DMS53 (cell line): ENCODE measurements at places on chromosomes 4 and X.

DNA sequence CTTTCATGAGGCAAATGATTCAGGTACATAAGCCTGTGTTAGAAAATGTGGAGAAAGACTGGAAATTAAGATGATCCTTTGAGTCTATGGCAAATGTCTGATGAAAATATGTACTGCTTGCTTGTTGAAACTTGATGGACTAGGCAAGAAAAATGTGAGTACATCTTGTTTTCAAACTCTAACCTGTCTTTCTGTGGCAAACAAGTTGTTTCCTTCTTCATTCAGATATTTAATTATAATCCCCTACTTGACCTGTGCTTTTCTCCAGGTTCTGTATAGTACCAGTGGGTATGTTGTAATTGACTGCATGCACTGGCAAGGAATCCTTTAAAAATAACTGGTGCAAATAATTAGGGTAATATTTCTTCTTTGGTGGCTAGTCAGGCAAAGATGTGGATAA, 136.7 kb downstream of the ARHGAP24 start:
- DNase-seq: no peak

DNA sequence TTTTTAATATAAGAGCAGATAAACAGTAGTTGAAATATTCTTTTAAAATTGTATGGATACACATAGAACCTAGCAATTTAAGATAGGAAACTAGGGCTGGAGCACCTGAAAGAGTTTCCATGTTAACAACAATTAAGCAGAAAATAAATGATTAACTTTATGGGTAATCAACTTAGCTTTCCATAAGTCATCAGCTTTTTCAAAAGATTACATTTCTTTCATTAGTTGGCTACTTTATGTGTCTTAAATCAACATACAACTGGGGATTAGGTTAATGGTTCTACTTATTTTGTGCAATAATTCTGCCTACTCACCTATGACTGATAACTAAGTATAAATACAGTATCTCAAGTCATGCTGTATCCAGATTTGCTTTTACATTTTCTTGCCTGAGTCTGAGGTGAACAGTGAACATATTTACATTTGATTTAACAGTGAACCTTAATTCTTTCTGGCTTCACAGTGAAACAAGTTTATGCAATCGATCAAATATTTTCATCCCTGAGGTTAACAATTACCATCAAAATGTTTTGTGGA, at the start of gene ANXA10:
Gene ANXA10 (plus strand): TSS at position 362 of the 537 bp plus-strand sequence. CDS start 164 bp downstream, at position 526.
- DNase-seq: no peak

- DNase-seq: peak; percentile 59
Observed at GRCh38 chrX:134670134-134670924, 12.1 kb upstream of the PLAC1 start.

DNA sequence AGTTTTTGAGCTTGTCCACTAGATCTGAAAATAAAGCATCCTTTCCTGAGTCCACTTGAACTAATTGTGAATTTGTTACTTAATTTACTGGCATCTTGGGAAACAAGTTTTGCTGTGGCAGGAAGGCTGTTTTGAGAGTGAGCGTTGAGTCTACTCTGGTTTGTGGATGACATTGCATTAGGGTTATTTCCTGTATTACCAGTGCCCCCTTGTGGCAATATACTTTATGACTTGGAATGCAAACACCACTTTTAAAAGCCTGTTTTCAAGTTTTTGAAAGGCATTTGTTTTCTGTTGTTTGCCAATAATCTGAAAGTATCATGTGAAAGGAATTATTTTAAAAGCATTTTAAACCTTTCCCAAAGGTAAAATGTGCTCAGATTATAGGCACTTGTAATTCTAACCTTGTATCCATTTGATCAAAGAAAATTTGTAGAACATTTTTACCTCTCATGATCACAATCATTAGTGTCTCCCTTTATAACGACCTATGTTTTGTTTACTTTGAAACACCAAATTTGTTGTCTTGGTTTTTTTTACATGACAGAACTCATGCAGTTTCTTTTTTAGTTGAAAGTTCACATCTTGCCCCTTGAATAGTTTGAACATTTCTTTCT, 18.0 kb upstream of the CYP2U1 start:
- peak; percentile 72 for DNase-seq

DNA sequence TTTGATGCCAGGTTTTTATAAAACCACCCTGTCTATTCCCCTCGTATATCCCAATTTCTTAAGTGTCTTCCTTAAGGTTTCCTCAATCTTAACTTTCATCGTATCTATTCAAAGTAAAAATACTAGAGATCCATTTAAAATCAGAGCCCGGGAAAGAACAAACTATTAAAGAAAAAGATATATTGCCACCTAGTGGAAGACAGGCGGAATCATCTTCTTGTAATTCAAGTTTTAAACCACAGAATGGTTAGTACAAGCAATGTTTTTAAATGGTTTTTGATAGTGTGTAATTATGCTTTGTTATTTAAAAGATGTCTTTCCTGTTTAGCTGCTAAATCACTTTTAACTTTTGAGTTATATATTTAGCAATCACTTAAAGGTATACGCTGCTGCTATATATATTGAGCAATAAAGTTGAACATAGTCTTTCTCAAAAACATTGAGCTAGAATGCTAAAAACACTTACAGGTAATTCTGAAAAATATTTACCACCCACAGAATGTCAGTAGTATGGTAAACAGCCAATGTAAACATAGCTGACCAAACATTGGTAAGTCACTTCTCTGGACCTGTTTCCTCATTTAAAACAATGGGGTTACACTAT, 18.2 kb downstream of the PRDM8 start:
- DNase-seq: peak; percentile 57
